HS-27A (cell line): ENCODE measurements at places on chromosomes 1 and 21.
A peak's percentile ranks its signal among the peaks of the same experiment; 100 is the strongest.

- DNase-seq: no peak
These were observed 19.3 kb upstream of the TBX19 start for GRCh38 chr1:168261390-168261789.

- DNase-seq: no peak
These were observed 55.4 kb upstream of the CCDC190 start for GRCh38 chr1:162916407-162916806.

DNA sequence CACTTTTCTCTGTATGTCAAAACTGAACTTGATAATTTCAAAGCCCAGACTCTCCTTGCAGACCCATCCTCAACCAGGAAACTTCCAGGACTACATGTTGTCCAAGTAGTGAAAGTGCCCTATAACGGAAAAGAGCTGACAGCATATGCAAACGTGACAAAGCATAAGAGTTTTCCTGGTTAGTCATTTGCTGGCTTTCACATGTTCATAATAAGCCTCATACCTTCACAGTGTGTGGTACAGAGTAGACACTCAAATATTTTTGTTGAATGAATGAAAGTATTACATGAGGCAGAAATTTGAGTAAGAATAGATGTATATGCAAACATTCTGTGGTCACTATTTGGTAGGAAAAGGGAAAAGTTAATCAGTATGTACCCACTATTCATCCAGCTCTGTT, 473.3 kb downstream of the MRPL39 start:
- DNase-seq: peak; percentile 58

GRCh38 chr1:156698995-156699394, 6.4 kb downstream of the CRABP2 start:
- no peak for DNase-seq

DNA sequence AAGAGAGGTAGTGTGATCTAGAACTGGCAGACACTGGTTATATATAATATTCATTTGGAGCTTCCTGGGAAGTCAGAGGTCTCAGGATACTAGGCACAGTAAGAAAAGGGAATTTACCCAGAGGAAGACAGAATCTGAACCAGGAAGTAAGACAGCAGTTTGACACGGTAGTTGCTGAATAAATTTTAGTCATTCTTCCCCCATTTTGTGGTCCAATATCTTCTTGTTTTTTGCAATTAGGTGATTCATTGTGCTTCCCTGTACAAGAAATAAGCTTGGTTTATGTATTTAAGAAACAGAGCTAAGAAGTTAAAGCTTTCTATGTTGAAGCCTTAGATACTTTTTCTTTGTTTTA, 1.3 kb downstream of the TMEM167B start:
- no peak for DNase-seq

DNA sequence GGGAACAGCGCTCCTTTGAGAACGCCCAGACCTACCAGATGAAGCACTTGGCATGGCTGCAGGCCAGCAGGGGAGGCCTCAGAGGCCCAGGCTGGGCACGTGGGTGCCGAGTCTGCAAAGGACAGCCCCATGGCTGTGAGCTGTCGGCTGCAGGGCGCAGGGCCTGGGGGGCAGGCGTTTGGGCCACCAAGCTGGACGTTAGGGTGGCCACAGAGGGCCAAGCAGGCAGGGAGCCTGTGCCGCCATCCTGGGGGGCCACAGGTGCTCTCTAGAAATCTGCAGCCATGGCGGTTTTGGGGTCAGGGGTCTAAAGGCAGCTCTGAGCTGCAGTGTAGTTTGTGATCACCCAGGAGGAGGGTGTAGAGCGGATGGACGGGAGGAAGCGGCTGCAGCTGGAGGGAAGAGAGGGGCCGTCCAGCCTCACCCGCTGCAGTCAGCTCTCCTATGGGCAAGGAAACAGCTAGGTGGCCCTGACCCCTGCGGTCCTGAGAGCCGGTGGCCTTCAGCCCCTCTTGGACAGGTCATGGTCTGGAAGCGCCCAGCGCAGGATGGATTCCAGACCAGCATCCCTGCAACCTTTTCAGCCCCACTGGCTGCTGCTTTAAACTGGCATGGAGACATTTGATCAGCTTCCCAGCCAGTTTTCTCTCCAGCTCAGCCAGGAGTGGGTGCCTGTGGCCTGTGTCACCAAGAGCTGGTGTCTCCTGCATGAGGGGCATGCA, 11.0 kb downstream of the IBA57 start:
- no peak for DNase-seq
